Muscle of arm (tissue), 14 donors: ENCODE measurements at places on chromosomes 2 and 18. TPM values are rescaled to one million over a fixed set of nuclear protein-coding genes. Genes with fewer than 3 reads are reported as not detected.

DPYSL5 gene
- 21.7 TPM for polyA plus RNA-seq

IL36G gene
- polyA plus RNA-seq: not detected

UGT1A3 gene
- not detected for polyA plus RNA-seq

L3MBTL4 gene
- polyA plus RNA-seq: 2.2 TPM

GRCh38 chr2:68912732-68913131 lies 40.0 kb downstream of the GKN2 start:
- no peak for DNase-seq

GRCh38 chr2:72988726-72989273 lies 71.5 kb downstream of the EMX1 start:
- DNase-seq: no peak

GRCh38 chr2:69995511-69995910 lies 34.1 kb upstream of the ASPRV1 start:
- no peak for DNase-seq

DNA sequence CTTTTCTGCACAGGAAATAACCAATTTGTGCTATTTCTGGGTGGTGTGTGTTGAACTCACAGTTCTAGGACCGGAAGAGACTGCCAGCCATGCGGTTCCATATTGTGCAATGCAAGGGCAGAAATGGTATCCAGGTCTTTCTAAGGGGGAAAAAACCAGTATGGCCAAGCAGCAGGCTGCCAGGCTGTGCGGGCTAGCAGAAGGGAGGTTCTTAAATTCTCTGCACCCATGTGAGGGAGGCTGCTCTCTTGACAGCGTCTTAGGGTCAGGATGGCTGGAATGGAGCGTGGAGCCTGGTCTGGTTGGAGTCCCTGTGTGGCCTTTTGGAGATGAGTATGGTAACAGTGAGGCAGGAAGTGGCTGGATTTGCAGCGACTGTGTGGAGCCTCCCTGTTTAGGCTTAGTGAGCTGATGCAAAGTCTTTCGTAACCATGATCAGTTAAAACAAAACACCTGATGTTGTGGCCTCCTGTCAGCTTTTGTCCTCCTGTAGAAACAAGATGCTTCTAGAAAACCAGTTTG lies 52.6 kb downstream of the NCK2 start:
- DNase-seq: no peak

DNA sequence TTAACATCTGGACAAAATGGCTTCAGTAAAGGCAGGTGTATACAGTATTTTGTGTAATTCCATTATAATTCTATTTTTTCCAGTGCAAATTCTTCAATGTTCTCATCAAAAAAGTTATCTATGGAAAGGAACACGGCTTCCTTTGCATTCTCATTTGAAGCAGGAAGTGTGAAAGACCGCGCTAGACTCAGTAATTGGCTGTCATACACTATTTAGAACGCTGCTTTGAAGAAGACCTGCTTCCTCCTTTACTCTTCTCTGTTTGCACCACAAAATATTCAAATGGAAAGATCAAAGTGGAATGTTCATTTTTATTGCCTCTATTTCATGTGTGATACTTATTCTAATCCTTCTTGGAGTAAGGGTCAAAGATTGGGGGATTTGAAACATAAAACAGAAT lies 883.7 kb downstream of the TSN start:
- no peak for DNase-seq

DNA sequence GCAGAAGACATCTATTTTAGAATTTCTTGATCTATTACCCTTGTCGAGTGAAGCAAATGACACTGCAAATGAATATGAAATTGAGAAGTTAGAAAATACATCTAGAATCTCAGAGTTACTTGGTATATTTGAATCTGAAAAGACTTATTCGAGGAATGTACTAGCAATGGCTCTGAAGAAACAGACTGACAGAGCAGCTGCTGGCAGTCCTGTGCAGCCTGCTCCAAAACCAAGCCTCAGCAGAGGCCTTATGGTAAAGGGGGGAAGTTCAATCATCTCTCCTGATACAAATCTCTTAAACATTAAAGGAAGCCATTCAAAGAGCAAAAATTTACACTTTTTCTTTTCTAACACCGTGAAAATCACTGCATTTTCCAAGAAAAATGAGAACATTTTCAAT lies 370.4 kb downstream of the XIRP2 start:
- no peak for DNase-seq

- DNase-seq: no peak
Observed at GRCh38 chr2:88190808-88191721, 20.9 kb downstream of the THNSL2 start.
